ENCODE measurements at places on chromosomes 12 and 14.

DNA sequence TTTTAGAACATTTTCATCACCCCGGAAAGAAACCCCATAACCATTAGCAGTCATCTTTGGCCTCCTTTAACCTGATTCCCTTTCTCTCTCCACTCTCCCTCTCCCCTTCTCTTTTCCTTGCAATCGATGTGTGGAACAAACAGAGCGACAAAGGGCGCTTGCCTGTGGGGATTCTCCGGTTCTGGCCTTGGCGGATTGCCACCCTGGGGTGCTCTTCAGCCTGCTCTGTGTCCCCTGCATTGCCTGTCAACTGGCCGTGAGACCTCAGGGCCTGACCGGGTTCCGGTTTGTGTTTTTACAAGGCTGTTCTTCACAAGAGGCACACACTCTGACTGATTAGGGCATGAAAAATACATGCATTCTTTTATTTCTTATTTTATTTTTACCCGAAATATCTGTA lies 27.8 kb downstream of the LRTM2 start:
- no peak for DNase-seq

GRCh38 chr12:77916276-77916675 lies 85.6 kb downstream of the NAV3 start:
- no peak for DNase-seq

- DNase-seq, result no peak
Measured at GRCh38 chr14:59344691-59345455, 120.3 kb downstream of the GPR135 start.

DNA sequence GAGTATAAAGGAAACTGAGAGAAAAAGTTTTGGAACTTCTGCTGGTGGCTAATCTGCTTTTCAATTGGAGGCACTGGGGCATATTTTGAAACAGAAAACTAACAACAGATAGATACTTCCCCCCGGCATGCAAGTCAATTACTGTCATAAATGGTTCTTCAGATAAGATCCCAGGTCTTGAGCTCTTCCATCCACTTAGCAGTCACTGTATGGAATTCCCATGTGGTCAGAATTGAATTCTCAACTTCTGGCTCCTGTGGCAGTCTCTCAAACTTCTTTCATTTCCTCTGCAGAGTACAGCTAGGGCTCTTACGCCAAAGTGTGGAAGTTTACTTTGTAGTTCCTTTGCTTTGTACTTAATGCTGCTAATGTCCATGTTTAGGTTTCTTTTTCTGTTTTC lies 452.2 kb downstream of the IPO8 start:
- no peak for DNase-seq

DNA sequence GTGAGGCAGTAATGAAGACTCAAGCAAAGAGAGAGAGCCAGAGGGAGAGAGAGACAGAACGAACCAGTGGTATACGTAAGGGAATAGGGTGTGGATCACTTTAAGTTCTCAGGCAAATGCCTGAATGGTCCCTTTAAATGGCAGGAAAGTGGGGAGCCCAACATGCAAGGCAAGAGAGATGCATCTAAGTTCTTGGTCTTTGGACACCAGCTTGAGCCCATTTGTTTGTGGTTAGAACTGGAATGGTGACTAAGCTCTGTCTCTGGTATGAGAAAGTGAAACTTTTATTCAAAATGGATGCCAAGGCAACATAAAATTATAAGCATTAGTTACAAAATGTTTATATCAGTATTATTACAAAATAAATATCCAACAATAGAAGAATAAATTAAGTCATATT lies 192.2 kb upstream of the ALG10 start:
- DNase-seq, result no peak

DNA sequence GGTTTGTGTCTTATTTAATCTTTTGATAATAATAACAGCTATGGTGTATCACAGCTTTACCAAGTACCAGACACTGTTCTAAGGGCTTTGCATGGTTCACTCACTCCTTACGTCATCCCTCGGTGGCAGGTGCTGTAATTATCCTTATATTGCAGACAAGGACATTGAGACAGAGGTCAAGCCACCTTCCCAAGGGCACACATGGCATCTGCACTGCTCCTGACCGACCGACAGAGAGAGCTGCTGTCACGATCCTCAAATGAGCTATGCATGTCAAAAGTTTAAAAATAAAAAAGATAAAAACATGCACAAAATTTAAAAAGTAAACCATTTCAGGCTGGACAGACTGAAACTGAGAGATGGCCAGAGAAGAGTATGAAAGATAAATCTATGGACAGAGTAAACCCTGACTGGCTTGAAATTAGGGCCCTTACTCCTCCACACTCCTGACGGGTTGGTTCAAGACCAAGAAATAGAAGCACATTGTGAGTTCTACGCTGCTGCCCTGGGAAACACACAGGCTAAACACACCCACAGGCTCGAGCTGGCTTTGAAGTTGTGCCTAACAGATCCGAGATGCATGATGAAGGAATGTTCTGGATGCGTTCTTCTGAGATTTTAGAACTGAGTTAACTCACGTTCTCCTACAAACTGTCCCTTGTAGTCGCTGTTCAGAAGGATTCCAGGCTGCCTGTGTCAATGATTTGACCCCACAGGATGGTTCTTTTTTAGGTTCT lies 268.7 kb downstream of the ZFP36L1 start:
- DNase-seq, result no peak

- DNase-seq, result no peak
Measured at GRCh38 chr12:55073043-55074022, 52.9 kb upstream of the OR9K2 start.

- DNase-seq, result no peak
Measured at GRCh38 chr12:3250576-3250975, 173.4 kb downstream of the TSPAN9 start.

GRCh38 chr12:104568935-104569334 lies 112.2 kb downstream of the CHST11 start:
- DNase-seq, result no peak

- DNase-seq, result no peak
Measured at GRCh38 chr12:90575995-90576394, 379.0 kb downstream of the CCER1 start.

GRCh38 chr12:41663598-41664265 lies 475.6 kb downstream of the PDZRN4 start:
- no peak for DNase-seq

- DNase-seq, result no peak
Measured at GRCh38 chr12:6767353-6768319, 1.5 kb downstream of the PTMS start.
